Kasumi-1 (cell line): ENCODE measurements at places on chromosomes 11 and 22.

GRCh38 chr11:131246663-131247062 is 123.8 kb upstream of the NTM start:
- no peak for DNase-seq

DNA sequence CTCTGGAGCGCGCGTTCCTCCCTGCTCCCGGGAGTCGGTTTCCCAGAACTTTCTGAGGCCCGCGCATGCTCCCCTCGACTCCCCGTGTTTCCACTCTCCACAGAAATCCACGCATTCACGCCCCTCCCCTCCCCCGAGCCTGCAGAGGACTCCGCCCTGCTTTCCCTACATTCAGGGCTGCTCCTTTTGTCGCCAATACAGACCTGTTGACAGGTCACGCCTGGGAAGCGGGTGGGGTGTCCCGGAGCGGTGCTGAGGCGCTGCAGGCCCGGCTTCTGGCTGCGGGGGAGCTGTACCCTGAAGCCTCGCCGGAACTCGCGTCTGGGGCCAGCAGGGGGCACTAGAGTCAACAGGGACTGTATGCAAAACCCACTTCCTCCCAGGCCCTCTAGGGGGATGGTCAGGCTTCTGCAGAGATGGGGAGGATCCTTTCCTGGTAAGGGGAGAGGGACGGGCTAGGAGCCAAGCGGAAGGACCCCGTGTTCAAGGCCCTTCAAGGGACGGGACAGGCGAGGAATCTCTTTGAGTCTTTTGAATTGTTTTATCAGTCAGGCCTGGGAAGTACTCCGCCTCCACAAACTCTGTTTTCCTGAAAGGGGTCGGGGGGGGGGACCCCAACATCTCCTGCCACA is at the start of gene PRAME:
Gene PRAME, minus strand, starts transcription at position 294 of the 632 bp plus-strand sequence. CDS start 2,433 bp downstream, outside the sequence.
- peak; percentile 90 for DNase-seq

DNA sequence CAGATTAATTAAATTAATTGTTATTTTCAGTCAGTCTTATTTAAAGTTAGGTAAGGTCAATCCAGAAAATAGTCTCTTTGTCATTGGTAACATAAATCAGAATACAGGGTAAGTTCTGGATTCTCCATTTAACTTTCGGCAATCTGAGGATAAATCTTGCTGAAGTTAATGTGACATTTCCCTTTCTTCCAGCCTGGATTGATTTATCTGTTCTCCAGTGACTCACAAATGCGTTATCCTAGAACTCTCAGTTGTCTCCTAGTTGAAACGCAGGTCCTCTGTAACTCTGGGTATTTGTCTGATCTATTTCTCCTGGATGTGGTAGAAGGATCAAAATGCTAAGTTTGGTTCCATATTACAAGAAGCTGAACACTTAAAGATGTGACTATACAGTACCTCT is 21.0 kb downstream of the OR51E1 start:
- no peak for DNase-seq

DNA sequence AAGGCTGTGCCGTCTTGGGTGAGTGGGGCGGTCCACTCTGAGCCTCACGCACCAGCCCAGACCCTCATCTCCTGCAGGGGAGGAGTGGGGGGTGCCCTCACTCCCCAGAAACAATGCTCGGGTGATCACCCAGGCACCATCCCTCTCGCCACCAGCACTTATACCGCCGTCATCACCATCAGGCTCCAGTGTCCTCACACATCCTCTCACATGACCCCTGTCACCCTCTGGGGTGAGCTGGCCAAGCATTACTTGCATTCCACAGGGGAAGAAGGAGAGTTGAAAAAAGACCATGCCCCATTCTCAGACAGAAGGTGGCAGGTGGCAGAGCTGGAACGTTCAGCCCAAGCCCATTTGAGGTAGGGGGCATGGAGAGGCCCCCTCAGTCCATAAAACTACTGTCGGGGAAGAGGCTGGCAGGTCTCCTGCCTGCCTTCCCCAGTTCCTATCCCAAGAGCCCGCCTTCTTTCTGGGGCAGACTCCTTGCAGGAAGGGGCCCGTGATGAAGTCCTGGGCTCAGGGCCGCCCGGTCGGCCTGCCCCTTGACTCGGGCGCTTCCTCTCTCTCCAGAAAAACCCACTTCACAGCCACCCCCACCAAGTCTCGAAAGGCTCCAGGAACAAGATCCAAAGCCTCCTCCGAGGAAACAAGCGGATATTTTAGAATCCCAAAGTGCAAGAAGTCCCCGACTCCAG is 153.3 kb downstream of the DSCAML1 start:
- no peak for DNase-seq

- DNase-seq = no peak
Measured at GRCh38 chr22:29626497-29627195, 23.2 kb downstream of the NF2 start.

GRCh38 chr11:45373506-45374035 is 87.4 kb upstream of the SYT13 start:
- no peak for DNase-seq

DNA sequence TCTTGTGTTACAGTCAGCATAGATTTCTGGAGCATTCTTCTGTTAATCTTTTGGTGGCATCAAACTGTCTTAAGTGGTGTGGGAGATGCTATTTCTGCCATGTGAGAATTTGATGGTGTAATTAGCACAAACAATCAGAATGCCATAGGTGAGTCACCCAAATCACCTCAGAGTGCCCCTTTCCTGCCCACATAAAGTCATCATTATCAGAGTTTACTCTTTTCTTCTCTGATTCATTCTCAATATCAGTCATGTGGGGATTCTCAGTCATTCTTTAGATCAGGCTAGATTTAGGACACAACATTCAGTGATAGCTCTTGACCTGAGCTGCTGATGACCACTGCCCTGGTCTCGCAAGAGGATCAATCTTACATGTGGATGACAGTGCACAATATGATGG is 23.7 kb upstream of the MS4A6A start:
- DNase-seq = no peak

DNA sequence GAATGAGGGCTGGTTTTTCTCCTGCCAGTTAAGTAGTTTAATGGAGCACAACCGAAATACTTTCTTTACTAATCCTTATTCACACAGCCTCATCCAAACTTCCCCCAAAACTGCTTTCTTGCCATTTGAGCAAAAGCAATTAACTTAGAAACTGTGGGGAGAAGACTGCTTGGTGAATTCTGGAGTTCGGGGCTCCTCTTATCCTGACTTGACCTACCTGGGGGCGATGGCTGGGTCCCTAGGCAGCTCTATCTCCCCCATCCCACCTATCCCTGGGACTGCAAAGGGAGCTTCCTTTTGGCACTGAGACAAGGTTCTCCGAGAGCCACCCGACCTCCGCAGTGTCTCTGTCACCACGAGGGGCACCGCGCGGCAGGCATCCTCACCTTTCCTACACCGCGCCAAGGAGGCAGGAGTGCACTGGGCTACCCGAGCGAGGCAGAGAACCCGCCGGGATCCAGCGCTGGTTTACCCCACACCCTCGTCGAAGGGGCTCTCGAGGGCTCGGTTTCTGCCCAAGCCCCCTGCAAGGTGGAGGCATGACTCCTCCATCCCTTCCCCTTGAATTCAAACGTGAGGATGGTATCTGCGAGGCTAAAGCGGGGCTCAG is 759 bp downstream of the DESI1 start:
- peak; percentile 30 for DNase-seq

- DNase-seq = peak; percentile 65
Measured at GRCh38 chr11:17991783-17992433, 20.9 kb downstream of the SERGEF start.

DNA sequence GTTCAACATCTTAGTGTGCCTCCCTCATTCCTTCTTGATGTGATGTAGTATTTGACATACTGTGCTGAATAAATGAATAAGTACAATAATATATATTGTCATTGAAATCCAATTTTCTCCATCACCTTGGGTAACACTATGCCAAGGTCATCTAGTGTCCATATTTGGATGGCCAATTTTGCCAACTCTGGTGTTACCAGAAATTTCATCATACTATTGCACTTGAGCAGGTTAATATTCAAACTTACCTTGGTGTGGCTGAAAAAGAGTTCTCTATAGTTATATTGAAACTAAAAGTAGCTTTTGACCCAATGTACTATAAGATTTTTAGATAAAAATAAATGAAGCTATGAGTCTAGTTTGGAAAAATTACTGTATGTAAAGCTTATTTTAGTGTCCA is 98.2 kb upstream of the SLC6A5 start:
- no peak for DNase-seq

DNA sequence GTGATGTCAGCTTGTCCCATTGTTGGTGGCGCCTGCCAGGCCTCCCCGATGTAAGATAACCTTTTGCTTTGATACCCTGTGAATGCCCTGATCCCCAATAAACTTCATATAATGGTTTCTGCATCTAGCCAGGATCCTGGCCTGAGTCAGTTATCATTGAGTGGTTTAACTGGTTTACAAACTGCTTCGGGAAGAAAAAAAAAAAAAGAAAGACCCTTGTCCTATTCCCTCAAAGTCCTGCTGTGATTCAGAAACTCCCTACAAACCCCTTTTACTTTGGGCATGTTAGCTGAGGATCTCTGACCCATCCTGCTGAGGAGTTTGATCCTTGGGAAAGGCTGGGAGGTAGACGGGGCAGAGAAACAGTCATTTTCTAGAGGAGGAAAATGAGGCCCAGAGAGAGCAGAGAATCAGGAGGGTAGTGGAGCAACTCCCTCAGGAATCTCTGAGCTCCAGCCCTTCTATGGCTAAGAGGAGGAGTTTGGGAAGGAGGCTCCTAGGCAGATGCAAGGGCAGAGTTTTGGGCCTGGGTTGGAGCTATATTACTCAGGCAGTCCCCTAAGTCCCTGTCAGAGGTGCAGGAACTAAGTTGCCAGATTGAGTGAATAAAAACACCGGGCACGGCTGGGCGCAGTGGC is 5.4 kb upstream of the CYB5R3 start:
- DNase-seq = no peak

DNA sequence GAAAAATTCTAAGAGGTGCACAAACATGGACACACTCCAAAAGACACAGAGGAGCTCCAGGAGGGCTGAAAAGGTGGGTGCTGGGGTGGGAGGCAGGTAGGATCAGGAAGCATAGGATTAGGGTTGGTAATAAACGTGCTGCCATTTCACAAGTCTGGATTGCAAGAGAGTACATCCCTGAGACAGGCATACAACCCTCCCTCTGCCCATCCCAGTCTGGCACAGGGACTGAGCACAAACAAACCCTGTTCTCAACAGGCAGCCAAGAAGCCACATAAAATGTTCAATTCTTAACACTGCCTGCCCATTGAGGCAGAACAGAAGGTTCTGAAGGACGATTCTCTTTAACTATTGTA is 18.5 kb downstream of the SLC35F2 start:
- DNase-seq = no peak

DNA sequence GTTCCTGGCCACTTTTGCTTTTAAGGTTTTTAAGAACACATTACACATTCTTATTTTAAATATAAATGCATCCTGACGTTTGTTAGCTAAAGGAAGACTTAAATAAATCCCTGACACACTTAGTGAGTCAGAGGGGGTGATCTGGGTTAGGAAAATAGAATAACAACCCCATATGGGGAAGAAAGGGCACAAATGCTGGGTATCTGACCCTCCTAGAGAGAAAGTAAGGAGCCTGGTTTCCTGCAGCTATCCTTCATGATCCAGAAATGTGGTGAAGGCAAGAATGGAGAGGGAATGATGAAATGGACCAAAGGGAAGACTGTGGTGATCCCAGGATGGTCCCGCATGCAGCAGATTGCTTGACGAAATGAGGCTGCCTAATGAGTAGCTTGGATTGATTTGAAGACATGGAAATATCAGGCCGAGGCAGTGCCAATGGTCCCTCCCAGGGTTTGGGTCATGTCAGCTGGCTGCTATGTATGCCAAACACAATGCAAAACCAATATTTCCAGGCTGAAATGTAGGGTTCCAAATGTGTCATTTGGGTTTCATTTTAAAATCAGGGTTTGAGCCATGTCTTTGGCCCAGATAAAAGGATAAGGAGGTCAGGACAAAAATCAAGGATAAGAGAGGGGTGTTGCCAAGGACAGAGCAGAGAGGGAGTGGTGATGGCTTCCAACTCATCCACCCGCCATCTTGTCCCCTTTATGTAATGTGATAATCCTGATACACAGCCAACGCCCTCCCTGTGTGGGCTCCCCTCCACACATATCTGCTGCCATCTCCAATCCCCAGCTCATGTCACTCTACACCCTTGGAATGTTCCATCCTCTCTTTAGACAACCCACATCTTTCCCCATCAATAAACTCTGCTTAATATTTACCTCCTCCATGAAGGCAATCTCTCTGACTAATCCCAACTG is 135.1 kb upstream of the PITPNB start:
- no peak for DNase-seq

DNA sequence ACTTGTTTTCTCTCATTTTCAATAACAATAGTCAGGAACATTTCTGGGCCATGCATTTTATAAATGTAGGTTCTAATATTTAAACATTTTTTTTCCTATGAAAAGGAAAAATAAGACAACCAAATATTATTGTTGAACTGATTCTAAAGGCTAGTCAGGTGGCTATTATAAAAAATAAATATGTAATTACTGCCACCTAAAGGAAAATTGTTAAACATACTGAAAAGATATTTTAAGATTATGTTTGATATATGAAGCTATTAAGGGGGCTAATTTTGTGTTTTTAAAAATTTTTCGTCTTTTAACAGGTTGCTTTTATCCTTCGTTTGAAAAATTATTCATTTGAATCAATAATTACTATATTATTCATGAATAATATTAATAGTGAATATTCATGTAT is 62.2 kb upstream of the FDX1 start:
- peak; percentile 18 for DNase-seq

DNA sequence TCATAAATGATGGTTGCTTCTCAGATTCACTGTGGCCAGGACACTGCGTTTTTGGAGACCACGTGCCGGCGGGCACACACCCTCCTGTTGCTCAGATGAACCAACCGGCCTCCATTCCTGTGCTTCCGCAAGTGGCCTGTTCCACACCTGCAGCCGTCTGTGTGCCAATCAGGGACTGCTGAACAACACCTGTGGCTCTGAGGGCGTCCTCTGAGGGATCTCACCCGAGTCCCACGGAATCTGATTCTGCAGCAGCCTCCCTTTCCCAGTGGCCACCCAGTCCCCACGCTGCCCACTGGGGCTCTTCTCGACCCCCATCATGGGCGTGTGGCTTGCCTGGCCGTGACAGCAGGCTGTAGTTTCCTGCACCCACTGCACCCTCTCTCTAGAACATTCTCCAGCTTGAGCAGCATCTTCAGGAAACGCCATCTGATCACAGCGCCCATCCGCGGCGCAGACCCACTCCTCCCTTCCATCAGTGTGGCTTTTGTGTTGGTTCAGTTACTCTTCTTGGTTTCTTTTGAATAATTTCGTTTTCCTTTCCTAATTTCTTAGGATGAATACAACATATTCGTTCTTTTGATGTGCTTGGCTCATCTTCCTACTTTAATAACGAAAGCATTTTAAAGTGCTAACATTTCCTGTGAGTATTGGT is 100.3 kb upstream of the SLC22A12 start:
- peak; percentile 37 for DNase-seq

DNA sequence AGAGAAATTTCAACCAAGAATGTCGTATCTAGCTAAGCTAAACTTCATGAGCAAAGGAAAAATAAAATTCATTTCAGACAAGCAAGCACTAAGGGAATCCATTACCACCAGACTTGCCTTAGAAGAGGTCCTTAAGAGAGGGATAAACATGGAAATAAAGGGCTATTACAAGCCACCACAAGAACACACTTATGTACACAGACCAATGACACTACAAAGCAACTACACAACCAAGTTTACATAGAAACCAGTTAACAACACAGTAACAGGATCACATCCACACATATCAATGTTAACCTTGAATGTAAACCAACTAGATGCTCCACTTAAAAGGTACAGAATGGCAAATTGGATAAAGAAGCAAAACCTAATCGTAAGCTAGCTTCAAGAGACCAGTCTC is 38.0 kb downstream of the TMEM123 start:
- no peak for DNase-seq

GRCh38 chr11:8732748-8733241 is 50.2 kb downstream of the RPL27A start:
- no peak for DNase-seq
